ENCODE measurements at places on chromosomes 2 and 18. TPM values are rescaled to one million over a fixed set of nuclear protein-coding genes. Genes with fewer than 3 reads are reported as not detected.

DNA sequence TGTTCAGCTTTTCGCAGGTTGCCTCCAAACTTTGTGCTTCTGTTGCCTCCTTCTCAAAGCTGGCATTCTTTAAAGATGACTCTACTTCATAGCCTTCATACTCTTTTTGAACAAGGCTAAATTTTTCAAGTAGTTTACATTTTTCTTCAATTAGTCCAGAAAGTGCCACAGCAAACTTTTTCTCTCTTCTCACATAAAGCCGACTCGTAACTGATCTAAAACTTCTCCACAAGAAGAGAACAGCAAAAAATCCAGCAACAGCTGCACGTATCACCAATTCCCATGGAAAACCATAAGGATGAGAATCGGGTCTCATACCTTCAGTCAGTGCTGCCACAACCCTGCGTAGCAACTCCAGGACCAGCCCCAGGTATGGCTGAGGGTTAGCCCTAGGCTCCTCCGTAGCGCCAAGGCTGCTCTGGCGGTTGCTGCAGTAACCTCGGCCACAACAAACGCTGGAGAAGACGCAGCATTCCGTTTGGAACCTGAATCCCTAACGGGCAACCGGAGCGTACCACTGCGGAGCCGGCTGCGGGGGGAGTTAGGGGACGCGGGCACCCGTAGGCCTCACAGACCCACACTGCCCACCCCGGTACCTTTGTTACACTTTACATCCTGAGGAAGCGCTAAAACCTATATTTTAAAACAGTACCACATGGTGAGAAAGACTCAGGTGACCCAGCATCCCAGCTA, at the start of gene CTAGE1:
Gene CTAGE1, minus strand, starts transcription at position 420 of the 693 bp plus-strand sequence. Its CDS starts 104 bp downstream, at position 316.
- peak; percentile 73 for DNase-seq

DNA sequence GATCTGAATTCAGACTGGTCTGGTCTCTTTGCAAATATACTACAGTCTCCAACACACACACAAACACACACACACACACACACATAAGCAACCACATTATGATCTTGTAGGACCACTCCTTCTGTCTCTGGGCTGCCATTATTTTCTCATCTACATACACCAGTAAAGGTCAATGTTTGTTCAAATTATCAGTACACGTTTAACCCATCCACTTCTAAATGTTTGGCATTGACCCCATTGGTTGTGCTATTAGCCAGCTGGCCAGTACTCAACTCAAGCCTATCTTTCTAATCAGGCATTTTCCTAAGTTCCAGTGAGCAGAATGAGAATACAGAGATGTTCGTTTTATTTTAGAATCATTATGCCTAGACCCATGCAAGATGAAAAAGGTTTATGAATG, 186.4 kb downstream of the CNTNAP5 start:
- no peak for DNase-seq

GRCh38 chr18:61448316-61448715, 115.1 kb downstream of the CDH20 start:
- no peak for DNase-seq

DNA sequence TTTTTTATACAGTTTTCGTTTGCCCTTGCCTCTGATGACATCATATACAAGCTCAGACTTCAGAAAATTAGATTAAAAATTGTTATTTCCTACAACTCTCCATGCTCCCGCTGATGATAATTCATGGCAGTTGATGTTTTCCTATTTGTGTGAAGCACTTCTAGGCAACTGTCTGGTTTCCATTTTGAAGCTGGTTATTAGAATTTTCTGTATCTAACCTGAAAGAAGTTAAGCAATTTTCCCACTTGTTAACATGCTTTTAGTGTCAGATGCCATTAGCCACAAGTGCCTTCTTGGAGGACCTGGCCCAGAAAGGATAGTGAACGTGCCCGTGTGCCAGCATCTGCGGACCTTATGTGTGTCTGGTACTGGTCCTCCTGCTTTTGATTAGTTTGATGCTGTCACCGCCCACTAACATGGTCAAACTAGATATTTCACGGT, 347.6 kb upstream of the RAB12 start:
- no peak for DNase-seq

DNA sequence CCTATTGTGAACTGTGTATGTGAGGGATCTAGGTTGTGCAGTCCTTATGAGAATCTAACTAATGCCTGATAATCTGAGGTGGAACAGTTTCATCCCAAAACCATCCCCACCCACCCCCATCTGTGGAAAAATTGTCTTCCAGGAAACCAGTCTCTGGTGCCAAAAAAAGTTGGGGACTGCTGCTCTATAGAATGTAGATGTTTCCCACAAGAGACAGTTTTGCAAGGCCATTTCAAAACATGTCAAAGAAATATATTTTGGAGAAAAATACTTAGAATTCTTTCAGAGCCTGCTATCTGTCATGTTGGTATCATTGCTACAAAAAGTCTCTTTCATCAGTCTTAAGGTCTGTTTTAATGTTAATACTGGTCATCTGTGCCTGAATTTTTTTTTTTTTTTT, 4.1 kb upstream of the SLC39A10 start:
- no peak for DNase-seq

DNA sequence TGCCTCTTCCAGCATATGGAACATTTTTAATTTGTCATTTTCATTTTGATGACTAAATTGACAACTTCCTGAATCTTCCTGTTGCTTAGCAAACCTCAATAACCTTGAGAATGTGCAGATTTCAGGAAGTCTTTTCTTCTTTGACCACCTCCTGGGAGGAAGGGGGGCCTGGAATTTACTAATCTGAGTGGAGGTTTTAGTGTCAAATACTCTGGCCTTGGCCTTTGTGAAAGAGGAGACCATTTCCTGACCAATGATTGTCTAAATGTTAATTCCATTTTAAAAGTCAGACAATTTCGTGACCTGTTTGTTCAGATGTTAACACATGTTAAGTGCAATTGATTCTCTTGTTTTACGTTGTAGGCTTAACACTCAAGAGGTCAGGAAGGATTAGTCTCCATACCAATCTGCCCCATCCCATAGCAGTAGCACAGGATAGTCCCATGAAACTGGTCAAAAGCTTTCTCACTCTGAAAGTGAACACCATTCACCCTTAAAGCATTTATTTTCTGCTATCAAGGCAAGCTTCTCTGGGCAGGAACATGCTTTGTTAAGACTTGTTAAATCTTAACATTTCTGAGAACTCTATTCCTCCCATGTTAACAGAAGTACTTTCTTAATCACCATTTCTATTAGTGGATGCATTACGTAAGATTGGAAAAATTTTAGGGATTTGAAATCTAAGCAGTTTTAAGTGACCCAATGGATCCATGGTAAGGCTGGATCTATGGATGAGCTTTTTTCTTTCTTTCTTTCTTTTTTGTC, 219.6 kb downstream of the RND3 start:
- no peak for DNase-seq

DNA sequence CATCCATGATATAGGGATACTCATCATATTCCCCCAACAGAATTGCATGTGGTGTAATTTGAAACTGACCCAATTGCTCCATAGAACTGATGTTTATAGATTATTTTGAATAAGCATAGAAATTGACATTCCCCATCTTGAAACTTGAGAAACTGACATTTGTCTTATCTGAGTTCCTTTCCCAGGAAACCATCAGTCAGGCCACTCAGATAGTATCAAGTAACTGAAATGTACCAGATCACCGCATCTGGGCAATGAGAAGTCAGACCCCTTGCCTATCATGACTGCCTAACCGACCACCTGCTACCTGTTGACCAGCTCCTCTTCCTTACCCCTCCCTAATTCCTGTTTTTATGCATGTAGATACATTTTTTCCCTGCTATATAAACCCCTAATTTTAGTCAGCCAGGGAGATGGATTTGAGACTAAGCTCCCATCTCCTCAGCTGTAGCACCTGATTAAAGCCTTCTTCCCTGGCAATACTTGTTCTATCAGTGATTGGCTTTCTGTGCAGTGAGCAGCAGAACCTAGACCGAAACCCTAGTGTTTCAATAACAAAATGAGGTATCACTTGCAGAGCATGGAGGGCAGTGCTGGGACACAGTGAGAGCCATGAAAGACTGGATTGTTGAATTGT, 274.5 kb downstream of the LPIN1 start:
- no peak for DNase-seq

CROCC2 gene
- 0.51 TPM for total RNA-seq

Measured in fibroblast of lung (primary cell).